ENCODE measurements at places on chromosomes 16 and 17. TPM values are rescaled to one million over a fixed set of nuclear protein-coding genes. Genes with fewer than 3 reads are reported as not detected.

The SEZ6L2 gene
- 8.2 TPM for polyA plus RNA-seq

The NPTX1 gene
- 1.00 TPM for polyA plus RNA-seq

DNA sequence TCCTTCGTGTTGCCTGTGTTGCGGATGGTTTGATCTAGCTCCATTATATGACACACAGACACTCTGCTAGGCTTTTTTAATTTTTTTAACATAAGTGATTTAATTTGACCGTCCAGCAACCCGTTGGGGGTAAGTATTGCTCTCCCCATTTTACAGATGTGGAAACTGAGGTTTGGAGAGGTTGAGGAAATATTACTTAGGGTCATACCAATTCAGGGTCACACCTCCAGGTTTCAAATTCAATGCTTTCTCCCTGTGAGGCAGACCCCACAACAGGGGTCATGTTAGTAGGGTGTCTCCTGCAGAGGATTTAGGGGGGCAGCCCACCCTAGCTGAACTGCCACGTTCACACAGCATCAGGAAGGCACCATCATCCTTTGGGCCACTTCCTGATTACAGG lies 179.4 kb downstream of the COPRS start:
- no peak for DNase-seq

DNA sequence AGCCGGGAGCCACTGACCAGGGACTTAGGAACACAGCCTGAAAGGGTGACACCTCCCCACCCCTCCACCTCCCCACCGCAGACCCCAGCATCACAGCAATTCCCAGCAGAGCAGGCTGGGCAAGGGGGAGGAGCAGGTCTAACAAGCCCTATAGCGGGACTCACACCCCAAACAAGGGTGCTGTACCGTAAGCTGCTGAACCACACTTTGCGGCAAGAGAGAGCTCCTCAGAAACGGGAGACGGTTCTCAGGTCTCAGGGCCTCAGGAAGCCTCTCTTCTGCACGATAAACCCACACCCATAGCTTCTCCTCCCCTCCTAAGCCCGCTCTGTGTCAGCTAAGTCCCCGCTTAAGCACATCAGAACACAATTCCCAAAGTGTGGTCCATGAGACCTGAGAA lies 11.7 kb upstream of the COTL1 start:
- DNase-seq = no peak

- no peak for DNase-seq
These were observed 13.3 kb upstream of the DCAF7 start for GRCh38 chr17:63537001-63537400.

- no peak for DNase-seq
These were observed 430.4 kb downstream of the HAPSTR1 start for GRCh38 chr16:9521749-9522370.
